ENCODE measurements at places on chromosomes 13 and 19.
A peak's percentile ranks its signal among the peaks of the same experiment; 100 is the strongest.

DNA sequence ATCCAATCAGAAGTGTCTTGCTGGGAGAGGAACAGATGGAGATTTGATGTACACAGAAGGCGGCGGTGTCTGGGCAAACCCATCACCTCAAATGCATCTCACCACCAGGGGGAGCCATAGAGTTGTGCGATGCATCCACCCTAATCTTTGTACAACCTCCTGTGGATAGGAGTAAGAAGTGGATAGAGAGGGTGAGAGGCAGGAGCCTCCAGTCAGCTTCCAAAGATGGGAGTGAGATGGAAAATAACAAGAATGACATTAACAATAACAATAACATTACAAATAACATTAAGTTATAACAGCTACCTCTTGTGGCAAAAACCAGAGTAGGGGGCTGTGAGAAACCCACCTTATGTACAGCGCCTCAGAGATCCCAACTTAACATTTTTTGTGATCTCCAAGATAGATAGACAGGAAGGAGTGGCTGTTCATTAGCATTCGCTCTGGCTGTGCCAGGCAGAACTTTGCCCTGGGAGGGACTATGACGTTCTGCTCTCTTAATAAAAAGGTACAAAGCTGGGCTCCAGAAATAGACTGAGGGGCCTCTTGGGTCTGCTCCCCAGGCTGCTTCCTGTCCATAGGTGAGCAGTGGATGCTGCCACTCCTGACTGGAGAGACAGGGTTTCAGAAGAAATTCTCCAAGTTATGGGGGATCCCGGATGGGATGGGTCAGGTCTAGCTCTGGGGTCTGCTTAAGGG lies 5.2 kb upstream of the CEACAM18 start:
- DNase-seq = peak; percentile 78

GRCh38 chr19:34579281-34580054 lies 97.5 kb downstream of the SCGB2B2 start:
- DNase-seq = no peak

DNA sequence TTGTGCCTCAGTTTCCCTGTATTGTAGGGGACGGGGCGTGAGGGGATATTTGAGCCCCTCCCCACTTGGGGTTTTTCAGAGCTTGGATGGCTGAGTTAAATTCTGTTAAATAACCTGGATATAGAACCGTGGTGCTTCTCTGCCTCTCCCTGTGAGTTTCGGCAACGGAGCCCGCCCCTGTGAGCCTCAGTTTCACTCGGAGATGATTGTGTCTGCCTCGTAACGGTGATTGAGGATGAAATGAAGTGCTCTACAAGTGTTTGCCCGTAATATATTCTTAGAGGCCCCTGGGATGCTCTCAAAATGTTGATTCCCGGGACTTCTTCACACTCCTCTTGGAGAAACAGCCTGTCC lies 509 bp downstream of the KXD1 start:
- DNase-seq = peak; percentile 10

GRCh38 chr13:92150606-92151005 lies 752.2 kb downstream of the GPC5 start:
- DNase-seq = no peak

- no peak for DNase-seq
These were observed 4.0 kb upstream of the DYRK1B start for GRCh38 chr19:39837978-39838377.

DNA sequence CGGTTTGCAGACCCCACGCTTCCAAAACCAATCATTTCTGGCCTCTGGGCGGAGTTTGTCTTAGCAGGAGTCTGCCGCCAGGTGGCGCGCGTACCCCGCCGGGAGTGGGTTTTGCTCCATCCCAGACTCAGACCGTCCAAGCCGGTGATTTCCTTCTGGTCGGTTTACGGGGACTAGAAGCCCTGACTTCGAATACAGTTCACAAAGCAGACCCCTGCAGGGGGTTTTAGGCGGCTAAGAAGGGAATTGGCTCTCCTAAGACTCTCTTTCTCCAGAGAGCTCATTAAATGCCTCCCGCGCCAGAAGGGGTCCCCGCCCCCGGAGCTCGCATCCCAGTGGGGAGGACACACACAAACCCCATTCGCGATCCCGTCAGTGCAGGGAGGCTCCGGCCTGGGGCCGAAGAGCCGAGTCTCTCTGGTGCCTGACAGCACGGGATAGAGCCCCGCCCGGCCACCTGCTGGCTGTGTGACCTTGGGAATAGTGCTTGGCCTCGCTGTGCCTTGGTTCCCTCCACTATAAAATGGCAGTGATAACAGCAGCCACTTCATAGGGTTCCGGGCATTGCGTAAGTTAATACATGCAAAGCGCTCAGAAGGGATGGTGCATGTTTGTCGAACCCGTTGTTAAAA lies 8.6 kb upstream of the NUP62 start:
- DNase-seq = peak; percentile 90

DNA sequence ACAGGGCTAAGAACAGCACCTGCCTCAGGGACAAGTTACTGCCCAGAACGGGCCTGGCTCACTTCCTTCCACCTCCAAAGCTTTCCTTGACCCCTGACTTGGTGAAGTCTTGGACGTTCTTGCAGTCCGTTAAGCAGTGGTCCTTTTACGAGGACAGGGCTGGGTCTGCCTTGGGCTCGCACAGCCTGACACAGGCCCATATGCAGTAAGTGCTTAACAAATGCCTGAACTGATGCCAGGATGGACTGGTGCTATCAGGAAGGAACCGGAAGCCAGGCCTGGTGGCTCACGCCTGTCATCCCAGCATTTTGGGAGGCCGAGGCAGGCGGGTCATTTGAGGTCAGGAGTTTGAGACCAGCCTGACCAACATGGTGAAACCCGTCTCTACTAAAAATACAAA lies 1.8 kb upstream of the PLK5 start:
- DNase-seq = no peak

DNA sequence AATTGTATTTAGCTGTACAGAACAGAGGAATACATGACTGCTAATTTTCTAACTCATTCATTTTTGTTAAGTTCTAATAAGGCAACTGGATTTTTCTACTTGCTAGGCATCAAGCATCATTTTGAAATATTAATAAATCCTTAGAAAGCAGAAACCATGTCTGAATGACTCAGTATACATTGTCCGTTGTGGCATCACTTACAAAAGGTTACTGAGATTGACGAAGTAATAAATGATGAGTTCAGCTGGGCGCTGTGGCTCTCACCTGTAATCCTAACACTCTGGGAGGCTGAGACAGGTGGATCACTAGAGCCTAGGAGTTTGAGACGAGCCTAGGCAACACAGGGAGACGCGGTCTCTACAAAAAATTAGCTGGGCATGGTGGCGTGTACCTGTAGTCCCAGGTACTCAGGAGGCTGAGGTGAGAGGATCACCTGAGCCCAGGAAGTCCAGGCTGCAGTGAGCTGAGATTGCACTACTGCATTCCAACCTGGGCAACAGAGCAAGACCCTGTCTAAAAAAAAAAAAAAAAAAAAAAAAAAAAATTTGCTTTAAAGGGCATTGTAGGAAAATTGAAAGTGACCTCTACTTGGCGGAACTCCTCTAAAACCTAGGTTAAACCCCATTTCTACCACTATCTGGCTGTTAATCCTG lies 36.6 kb downstream of the LHFPL6 start:
- no peak for DNase-seq

GRCh38 chr13:50758796-50759195 lies 84.7 kb downstream of the DLEU7 start:
- no peak for DNase-seq

- DNase-seq = no peak
These were observed 154.0 kb upstream of the TSC22D1 start for GRCh38 chr13:44730099-44730498.

GRCh38 chr19:14992780-14993179 lies 13.1 kb upstream of the SLC1A6 start:
- no peak for DNase-seq

- no peak for DNase-seq
These were observed 12.2 kb downstream of the GRIK5 start for GRCh38 chr19:42057846-42058245.

GRCh38 chr19:10882108-10882457 lies 10.7 kb downstream of the CARM1 start:
- DNase-seq = no peak

GRCh38 chr19:45099467-45100191 lies 6.7 kb downstream of the PPP1R37 start:
- DNase-seq = peak; percentile 54

- DNase-seq = peak; percentile 66
These were observed 283.2 kb upstream of the SLC10A2 start for GRCh38 chr13:103349211-103349980.

DNA sequence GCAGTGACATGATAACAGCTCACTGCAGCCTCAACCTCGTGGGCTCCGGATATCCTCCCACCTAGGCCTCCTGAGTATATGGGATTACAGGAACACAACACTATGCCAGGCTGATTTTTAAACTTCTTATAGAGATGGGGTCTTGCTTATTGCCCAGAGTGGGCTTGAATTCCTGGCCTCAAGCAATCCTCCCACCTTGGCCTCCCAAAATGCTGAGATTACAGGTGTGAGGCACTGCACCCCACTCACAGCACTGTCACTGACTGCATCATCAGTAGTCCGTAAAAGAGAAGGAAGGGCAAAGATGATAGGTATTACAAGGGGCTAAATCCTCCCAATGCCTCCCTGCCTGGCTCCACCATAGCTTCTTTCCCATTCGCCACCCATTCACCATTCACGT lies 4.1 kb downstream of the RHPN2 start:
- no peak for DNase-seq

- no peak for DNase-seq
These were observed 25.3 kb downstream of the RAP2A start for GRCh38 chr13:97459215-97459777.

- DNase-seq = no peak
These were observed 591.4 kb downstream of the FGF9 start for GRCh38 chr13:22262001-22262885.

DNA sequence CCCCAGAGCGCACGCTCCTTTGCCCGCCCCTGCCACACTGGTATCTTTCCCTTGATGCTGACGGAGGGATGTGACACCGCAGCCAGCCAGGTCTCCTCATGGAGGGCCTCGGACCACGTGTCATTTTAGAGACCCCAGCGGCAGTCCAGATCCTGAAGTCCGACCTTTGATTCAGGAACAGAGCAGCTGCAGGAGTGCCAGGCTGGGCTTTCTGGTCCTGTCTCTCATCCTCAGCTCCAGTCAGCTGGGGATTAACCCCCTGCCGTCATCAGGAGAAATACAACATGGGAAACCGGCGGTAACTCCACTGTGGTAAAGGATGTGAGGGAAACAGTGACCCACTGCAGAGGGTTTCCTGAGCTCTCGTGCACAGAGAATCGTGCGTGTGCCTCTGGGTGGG lies 140.6 kb downstream of the SIPA1L3 start:
- DNase-seq = no peak

DNA sequence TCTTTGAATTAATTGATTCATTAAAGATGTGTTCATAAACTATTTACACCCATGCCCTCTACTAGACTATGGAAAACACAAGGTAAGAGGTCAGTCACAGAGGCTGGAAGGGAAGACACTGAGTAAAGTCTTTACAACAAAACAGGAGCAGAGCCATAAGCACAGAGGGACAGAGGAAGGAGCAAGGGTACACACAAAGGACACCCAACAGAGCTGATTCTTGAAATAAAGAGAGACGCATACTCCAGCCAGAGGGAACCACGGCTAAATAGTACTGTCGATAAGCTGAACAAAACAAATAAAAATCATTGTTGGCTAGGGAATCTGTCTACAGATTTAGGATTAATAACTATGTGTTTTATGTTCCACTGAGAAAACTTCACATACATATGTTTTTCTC lies 289.2 kb downstream of the EFNB2 start:
- no peak for DNase-seq

- DNase-seq = no peak
These were observed 11.5 kb downstream of the SLC25A23 start for GRCh38 chr19:6448045-6448444.
